Subcutaneous adipose tissue (tissue), 4 donors: ENCODE measurements at places on chromosomes 12 and 14. TPM values are rescaled to one million over a fixed set of nuclear protein-coding genes. Genes with fewer than 3 reads are reported as not detected.

Gene CACNA2D4
- 29.1 TPM for total RNA-seq

Gene SRRM4
- total RNA-seq: not detected

Gene FGF6
- total RNA-seq: not detected

Gene CFAP54
- total RNA-seq: 1.7 TPM

Gene PRH2
- total RNA-seq: not detected

Gene MFAP5
- total RNA-seq: 554 TPM

Gene FBXW8
- total RNA-seq: 8.5 TPM

Gene LUM
- total RNA-seq: 748 TPM

Gene MYBPC1
- total RNA-seq: not detected

Gene PIANP
- total RNA-seq: not detected

Gene TAS2R7
- not detected for total RNA-seq

Gene TCL1A
- not detected for total RNA-seq

Gene HVCN1
- 9.6 TPM for total RNA-seq

Gene IQSEC3
- total RNA-seq: 0.66 TPM

Gene KRT3
- total RNA-seq: not detected

Gene JAG2
- 4.7 TPM for total RNA-seq

Gene C14orf39
- 3.4 TPM for total RNA-seq

Gene SLC2A14
- 0.66 TPM for total RNA-seq

Gene CRIP1
- total RNA-seq: 35.5 TPM

Gene SPIC
- not detected for total RNA-seq

Gene OR10G2
- not detected for total RNA-seq

Gene PRKD1
- total RNA-seq: 7.8 TPM

Gene MUCL1
- not detected for total RNA-seq

Gene C14orf180
- total RNA-seq: 9.3 TPM

Gene ESPL1
- 2.0 TPM for total RNA-seq

Gene KIAA0586
- 13.4 TPM for total RNA-seq

Gene CEP170B
- total RNA-seq: 5.6 TPM

Gene SLC6A13
- not detected for total RNA-seq

Gene SLC41A2
- total RNA-seq: 29.0 TPM

Gene KLHDC1
- 8.3 TPM for total RNA-seq
